Thymus (tissue), 14 donors: ENCODE measurements at places on chromosomes 5 and 9.

DNA sequence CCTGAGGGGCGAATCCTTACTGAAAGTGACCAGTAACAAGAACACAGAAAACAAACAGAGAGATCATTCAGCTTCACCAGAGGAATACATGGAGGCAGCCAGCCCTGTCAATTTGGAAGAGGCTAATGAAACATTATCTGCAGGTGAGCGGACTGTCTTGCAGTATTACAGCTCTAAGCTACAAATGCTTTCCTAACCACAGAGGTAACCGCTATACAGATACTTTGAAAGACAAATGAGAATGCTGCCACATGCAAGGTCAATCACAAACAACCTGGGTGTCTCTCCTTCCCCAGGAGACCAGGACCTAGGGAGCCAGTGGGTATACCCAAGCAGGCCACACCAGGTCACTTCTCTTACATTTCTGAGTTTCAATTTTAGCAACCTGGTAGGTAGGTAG, 30.2 kb downstream of the EFNA5 start:
- H3K4me1 ChIP-seq: no peaks in the 10 kb centered on the region
- H3K27ac ChIP-seq: no peak overlapping the region
- no peak for DNase-seq
- no peaks in the 10 kb centered on the region for H3K27me3 ChIP-seq
- H3K4me3 ChIP-seq: no peak overlapping the region

GRCh38 chr9:5896863-5897262, 6.2 kb downstream of the MLANA start:
- H3K4me1 ChIP-seq: peaks cover 7% of the 10 kb centered on the region
- H3K36me3 ChIP-seq: no peaks in the 10 kb centered on the region
- no peak for DNase-seq
- H3K27me3 ChIP-seq: no peaks in the 10 kb centered on the region
- no peak overlapping the region for H3K4me3 ChIP-seq

GRCh38 chr9:24459953-24460352, 85.7 kb downstream of the IZUMO3 start:
- H3K36me3 ChIP-seq: no peaks in the 10 kb centered on the region
- no peak for DNase-seq
- H3K4me1 ChIP-seq: no peaks in the 10 kb centered on the region
- H3K27ac ChIP-seq: no peak overlapping the region
- H3K27me3 ChIP-seq: no peaks in the 10 kb centered on the region

DNA sequence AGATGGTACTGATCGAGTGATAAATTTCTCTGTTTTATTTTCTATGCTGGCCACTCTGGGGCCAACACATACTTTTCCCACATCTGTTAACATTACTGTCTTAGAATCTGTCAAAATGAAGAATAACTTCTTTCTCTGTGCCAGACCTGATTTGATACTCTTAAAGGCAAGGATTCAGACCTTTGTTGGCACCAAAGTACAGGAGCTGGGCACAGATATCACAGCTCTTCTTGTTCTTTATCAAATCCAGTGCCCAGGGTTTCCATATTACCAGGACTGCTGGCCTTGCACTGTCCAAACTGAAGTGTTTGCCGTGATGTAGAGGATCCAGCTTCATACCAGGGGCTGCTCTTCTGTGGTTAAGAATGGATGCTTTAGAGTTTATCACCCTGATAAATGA, 20.9 kb downstream of the ZNF474 start:
- H3K27me3 ChIP-seq: no peaks in the 10 kb centered on the region
- no peak for DNase-seq
- no peaks in the 10 kb centered on the region for H3K4me1 ChIP-seq
- H3K4me3 ChIP-seq: no peak overlapping the region
- H3K36me3 ChIP-seq: no peaks in the 10 kb centered on the region

DNA sequence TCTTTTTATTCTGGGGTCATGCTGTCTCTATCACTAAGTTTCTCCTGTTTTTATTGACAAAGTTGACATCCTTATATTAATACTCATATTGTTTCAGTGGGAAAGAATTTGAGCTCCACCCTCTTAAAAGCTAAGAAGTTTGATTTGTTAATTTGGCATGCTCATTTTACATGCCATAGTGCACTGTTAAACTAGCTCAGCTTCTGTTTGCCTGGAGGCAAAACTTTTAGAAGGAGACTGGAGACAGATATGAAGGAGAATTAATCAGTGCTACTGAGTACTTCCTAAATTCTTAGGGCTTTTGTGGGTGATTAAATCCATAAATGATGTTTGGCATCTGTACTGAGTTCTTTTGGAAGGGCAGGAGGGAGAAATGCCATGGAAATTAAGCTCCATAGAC, 138.9 kb downstream of the NTRK2 start:
- H3K27me3 ChIP-seq: no peaks in the 10 kb centered on the region
- H3K27ac ChIP-seq: no peak overlapping the region
- no peaks in the 10 kb centered on the region for H3K4me1 ChIP-seq
- no peaks in the 10 kb centered on the region for H3K36me3 ChIP-seq
- no peak for DNase-seq

DNA sequence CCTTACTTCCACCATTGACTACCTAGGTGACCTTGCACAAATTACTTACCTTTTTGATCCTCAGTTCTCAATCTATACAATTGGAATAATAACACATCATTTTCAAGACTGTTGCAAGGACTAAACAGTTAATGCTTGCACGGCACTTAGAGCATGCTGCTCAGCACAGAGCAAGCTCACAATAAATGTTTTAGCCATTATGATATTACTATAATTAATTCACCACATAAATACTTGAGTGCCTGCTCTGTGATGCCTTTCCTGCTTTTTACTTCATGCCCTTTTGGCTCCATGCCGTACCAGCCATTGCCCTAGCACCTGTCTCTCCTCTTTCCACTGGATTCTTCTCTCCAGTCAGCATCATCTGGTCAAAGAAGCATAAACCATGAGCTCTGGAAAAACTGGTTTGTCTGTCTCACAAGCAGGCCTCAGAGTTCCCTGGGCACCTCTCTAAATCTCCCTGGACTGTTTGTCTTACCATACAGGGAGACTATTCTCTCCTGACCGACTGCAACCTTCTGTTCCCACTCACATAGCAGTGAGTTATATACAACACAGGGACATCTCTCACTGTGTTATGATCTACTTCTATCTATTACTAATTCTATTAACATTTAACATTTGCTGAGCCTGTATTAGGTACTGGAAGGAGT, 260.4 kb upstream of the ADRA1B start:
- no peaks in the 10 kb centered on the region for H3K4me1 ChIP-seq
- H3K27me3 ChIP-seq: no peaks in the 10 kb centered on the region
- no peak overlapping the region for H3K27ac ChIP-seq
- no peak for DNase-seq
- H3K36me3 ChIP-seq: no peaks in the 10 kb centered on the region

GRCh38 chr5:91142819-91143218, 240.3 kb downstream of the ARRDC3 start:
- H3K36me3 ChIP-seq: no peaks in the 10 kb centered on the region
- DNase-seq: no peak

DNA sequence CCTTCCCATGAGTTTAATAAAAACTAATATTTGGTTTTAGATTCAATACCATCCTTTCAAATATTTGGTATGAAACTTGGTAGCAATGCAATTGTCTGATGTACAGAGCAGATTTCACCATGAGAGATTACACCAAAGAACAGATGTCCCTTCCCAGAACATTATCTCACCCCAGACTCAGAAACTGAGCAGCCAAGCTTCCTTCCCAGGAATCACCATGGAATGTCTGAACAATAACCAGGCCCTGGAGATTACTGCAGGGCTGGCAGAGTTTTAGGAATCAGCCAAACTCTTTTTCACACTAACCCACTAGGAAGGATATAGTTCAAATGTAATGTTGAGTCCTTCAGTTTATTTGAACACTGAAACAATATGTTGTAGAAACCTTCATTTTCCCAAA, 23.9 kb downstream of the CLTA start:
- H3K27me3 ChIP-seq: no peaks in the 10 kb centered on the region
- H3K36me3 ChIP-seq: peaks cover 68% of the 10 kb centered on the region
- no peak overlapping the region for H3K27ac ChIP-seq

GRCh38 chr9:110802416-110803035, 133.9 kb downstream of the MUSK start:
- DNase-seq: no peak
- H3K27ac ChIP-seq: no peak overlapping the region

- H3K4me1 ChIP-seq: peaks cover 4% of the 10 kb centered on the region
- no peaks in the 10 kb centered on the region for H3K36me3 ChIP-seq
- DNase-seq: no peak
These were observed 19.0 kb downstream of the CMBL start for GRCh38 chr5:10288592-10289219.

DNA sequence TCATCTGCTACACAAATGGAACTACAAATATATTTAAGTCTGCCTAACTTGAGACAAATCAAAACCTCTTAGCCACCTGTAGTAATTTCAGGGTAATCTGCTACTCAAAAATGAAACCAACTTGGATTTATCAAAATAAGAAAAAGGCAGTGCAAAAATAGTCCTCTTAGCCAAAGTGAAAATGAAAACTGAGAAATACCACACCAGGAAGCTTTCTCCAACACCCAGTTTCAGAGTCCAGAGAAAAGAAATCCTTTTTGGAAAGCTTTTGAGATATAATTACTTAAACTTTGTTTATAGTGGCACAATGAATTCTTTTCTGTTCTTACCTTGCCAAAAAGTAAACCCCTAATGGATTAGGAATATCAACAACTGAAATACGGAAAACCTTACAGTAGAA, 990.4 kb downstream of the EFNA5 start:
- no peak overlapping the region for H3K4me3 ChIP-seq
- H3K36me3 ChIP-seq: no peaks in the 10 kb centered on the region
- no peaks in the 10 kb centered on the region for H3K27me3 ChIP-seq
- H3K4me1 ChIP-seq: no peaks in the 10 kb centered on the region

DNA sequence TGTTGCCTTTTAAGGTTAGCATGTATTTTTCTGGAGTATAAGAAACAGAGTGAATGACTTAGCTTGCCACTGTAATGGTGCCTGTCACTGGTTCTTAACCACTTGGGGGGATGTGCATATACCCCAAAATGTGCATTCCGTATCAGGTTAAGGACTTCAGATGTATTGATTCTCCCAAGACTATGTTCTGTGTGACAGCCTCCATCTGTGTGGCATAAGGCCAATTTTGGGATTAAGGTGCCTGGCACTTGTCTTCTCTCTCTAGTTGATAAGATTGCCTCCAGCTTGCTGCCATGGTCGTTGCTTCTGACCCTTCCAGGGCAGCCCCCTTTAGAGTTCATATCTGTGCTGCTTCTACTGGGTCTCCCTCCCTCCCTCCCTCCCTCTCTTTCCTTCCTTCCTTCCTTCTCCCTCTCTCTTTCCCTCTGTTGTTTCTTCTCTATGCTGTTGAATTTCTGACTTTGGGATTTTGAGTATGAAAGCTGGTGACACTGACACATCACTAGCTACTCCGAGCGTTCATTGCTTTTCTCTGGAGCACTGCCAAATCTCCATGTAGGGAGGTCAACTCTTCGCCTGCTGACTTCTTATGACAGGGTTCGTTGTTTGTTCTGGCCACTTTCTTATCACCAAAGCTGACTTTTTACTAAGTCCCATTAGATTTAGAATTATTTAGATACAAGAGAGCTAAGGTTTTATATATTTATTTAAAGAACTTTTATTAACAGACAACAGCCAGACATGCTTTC, 31.0 kb downstream of the TNFAIP8 start:
- no peak for DNase-seq
- H3K4me3 ChIP-seq: no peak overlapping the region
- no peak overlapping the region for H3K27ac ChIP-seq
- no peaks in the 10 kb centered on the region for H3K36me3 ChIP-seq

- no peak for DNase-seq
- H3K27me3 ChIP-seq: no peaks in the 10 kb centered on the region
- no peak overlapping the region for H3K27ac ChIP-seq
- H3K4me1 ChIP-seq: peaks cover 21% of the 10 kb centered on the region
- peaks cover 28% of the 10 kb centered on the region for H3K36me3 ChIP-seq
- H3K4me3 ChIP-seq: no peak overlapping the region
These were observed 7.7 kb downstream of the DNLZ start for GRCh38 chr9:136355616-136356557.

DNA sequence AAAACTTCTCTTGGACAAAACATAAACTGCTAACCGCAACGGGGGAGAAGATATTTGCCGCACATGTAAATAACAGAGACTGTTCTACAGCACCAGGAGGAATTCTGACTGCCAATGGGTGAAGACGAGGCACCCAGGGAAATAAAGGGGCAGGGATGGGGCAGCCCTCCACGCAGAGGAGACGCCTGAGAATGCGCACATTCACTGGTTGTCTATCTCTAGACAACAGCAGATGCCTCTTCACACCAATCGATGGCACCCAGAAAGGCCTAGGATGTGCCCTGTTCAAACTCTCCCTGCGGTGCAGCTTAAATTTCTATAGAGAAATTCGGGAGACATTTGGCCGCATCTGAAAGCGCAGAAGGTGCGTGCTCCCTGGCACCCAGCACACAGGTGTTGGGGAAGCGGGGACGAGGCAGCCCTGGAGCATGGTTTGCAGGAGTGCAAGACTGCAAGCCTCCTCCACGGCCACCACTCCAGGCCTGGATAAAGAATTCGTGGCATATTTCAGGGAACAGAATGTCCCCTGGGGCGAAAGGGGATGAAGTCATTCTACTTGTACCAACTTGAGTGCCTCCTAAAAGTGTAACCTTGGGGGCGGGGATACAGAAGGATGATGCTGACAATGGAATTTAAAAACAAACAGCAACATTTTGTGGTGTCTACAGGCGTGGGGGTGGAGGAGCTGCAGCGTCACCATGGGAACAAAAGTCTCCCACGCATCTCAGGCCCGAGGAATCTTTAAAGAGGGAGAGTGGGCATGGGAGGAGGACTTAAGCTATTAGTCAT, 6.3 kb upstream of the IRX2 start:
- H3K4me1 ChIP-seq: no peaks in the 10 kb centered on the region
- H3K27ac ChIP-seq: no peak overlapping the region
- no peaks in the 10 kb centered on the region for H3K36me3 ChIP-seq
- H3K27me3 ChIP-seq: peaks cover 67% of the 10 kb centered on the region
- H3K4me3 ChIP-seq: no peak overlapping the region

DNA sequence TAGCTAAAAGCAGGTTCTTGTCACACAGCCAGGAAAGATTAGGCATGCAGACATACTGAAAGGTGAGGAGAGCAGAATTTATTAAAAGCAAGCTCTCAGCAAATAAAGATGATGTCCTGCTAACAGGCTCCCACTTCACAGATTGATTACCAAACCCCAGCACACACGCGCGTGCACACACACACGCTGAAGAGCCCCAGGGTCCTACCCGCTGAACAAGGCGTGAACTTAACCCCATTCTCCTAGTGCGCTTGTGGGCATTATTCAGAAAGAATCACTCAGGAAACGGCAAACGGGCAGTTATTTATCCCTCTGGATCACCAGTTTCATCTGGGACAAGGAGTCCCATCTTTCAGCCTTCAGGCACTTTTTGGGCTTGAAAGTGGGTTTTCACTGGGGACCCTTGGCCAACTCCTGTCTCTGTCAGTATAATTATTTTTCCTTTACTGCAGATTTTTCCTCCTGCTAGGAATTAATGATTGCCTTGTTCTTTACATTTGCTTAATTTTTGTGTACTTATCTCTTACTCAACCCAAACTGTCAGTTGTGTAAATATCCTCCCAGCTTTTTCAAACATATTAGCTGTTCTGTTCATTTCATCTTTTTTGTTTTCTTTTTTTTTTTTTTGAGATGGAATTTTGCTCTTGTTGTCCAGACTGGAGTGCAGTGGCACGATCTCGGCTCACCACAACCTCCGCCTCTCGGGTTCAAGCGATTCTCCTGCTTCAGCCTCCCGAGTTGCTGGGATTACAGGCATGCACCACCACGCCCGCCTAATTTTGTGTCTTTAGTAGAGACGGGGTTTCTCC, 92.6 kb downstream of the RIC1 start:
- no peak for DNase-seq
- H3K4me1 ChIP-seq: no peaks in the 10 kb centered on the region
- no peak overlapping the region for H3K4me3 ChIP-seq
- peaks cover 8% of the 10 kb centered on the region for H3K36me3 ChIP-seq
- H3K27ac ChIP-seq: no peak overlapping the region
